ENCODE measurements at places on chromosomes 4 and X.

DNA sequence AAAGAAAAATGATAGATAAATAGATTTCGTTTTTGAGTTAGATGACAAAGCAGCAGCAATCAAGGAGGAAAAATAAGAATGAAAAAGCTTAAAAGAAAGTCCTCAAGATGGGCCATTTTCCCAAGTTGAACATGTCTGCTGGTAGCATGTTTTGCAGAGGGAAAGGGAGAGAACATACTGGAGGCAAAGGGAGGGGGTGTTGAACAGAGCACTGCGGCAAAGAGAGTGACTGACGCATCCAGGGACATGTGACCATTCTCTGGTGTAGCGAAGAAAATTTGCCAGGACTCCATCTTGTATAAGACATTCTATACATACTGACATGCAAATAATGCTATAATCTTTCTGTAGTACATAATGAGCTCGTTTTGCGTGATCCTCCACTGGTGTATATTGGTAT lies 1.2 kb downstream of the LINC00632 start:
- no peak for DNase-seq

DNA sequence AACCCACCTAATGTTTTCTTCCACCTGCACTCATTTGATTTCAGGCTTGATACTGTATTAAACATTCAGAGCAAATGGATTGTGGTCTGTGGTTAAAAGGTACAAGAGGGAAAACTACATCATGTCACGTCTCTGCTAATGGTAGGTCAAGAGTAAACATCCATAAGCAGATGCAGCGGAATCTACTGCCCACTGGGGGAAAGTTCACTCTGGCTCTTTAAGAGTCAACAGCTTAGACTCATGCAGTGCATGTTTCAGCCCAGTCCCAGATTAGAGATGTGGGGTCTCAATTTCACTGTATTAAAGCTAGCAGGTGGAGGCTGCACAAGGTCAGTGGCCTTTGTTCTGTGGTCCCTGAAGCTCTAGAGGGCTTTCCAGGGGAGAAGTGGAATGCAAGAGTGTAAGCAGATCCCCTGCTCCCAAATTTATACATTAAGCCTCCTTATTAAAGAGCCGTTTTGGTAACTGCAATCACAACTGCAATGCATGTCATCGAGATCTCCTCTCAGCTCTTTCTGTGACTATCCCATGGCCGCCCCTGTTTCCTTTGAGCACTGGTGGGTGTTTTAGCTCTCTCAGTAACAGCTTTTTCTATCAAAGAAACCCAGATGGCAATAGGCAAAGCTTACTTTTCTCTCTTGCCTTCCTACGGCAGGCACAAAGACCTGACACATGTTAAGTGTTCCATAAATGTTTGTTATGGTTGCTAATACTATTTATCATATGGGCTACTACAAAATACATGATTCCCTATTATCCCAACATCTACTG lies 53.4 kb downstream of the LDB2 start:
- no peak for DNase-seq

- DNase-seq = no peak
These were observed 14.4 kb upstream of the REPS2 start for GRCh38 chrX:16931855-16932575.

DNA sequence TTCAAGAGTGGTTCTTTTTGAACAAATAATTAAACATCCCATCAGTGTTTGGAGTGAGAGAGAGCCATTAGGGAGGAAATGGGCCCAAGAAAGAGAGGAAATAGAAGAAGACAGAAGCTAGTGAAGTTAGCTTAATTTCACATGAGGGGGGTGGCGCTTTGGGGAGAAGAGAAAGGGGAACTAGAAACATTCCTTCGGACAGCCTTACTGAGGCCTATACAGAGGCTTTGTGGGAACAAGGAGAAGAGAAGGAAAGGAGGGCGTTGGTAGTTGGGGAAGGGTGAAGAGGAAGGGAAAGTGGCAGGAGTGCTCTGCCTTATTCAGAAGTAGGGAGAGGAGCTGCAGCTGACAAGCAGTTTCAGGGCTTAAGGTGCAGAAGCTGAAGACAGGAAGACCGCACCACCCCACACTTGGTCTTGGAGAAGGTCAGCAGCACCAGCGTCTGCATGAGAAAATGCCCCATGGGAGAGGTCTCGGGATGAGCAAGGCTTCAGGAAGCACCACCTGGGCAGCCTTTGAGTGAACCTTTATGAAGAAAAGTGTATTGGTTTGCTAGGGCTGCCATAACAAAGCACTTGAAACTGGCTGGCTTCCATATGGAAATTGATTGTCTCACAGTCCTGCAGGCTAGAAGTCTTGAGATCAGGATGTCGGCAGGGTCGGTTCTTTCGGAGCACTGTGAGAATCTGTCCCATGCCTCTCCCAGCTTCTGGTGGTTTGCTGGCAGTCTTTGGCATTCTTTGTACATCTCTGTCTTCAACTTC lies 85.1 kb downstream of the KIT start:
- no peak for DNase-seq

DNA sequence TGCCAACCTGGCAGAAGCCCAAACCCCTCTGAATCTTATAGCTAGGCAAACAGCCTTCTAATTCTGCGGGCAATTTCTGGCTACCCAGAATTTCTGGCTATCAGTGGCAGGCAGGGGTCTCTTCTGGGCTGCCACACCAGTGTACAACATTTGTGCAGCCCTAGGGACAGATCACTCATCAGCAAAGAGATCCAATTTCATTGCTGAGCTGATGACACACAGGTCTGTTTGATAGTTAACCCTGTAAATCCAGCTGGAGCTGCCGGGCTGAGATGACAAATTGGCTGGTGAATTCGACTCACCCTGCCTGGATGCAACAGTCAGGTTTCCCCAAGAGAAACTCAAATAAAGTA lies 2.4 kb downstream of the MID1 start:
- DNase-seq = no peak

All from activated naive CD8-positive, alpha-beta T cell treated with anti-CD3 and anti-CD28 coated beads, Interleukin-2, amount 50 U/mL, for 16 hours (primary cell).